ENCODE measurements at places on chromosomes 6 and 20. TPM values are rescaled to one million over a fixed set of nuclear protein-coding genes. Genes with fewer than 3 reads are reported as not detected.

OXT gene
- 3.4 TPM for polyA plus RNA-seq

VNN1 gene
- 0.46 TPM for polyA plus RNA-seq

SLC4A11 gene
- 1.3 TPM for polyA plus RNA-seq

KIZ gene
- 11.7 TPM for polyA plus RNA-seq

TRMT6 gene
- 14.2 TPM for polyA plus RNA-seq

CST3 gene
- polyA plus RNA-seq = 2,777 TPM

GRCh38 chr6:161091972-161092701 is 100.6 kb downstream of the MAP3K4 start:
- no peak for DNase-seq
- H3K4me1 ChIP-seq = no peaks in the 10 kb centered on the region
- H3K27me3 ChIP-seq = no peaks in the 10 kb centered on the region
- H3K4me3 ChIP-seq = no peak overlapping the region
- H3K27ac ChIP-seq = no peak overlapping the region

Data from hepatocyte (in vitro differentiated cells).